Activated CD4-positive, CD25-positive, alpha-beta regulatory T cell (primary cell): ENCODE measurements at places on chromosomes 12 and 14.

GRCh38 chr12:119804011-119804641 lies 73.0 kb downstream of the CIT start:
- DNase-seq: no peak

GRCh38 chr12:43982544-43982943 lies 146.7 kb downstream of the TMEM117 start:
- no peak for DNase-seq

DNA sequence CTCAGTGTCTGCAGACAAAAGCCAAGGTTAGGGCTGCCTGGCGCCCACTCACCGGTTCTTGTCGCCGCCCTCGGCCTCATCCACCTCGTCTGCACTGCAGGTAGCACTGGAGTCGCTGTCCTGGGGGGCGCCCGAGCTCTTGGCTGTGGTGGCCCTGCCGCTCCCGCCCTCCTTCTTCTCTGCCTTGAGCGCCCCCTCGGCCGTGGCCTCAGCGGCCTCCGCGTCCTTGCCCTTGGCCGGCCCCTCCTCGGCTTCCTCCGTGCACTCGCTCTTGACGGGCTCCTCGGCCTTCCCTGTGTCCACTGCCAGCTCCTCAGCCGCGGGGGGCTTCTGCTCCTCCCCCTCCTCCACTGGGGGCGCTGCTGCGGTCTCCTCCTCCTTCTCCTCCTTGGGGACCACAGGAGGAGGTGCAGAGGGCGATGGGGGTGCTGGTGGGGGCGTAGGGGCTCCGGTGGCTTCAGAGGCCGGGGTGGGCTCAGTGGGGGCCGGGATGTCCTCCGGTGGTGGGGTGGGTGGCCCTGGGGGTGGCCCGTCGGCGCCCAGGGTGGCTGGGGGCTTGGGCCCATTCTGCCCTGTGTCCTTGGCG lies 77.2 kb downstream of the RFLNA start:
- no peak for DNase-seq

GRCh38 chr12:54189198-54189539 lies 384 bp upstream of the SMUG1 start:
- no peak for DNase-seq

DNA sequence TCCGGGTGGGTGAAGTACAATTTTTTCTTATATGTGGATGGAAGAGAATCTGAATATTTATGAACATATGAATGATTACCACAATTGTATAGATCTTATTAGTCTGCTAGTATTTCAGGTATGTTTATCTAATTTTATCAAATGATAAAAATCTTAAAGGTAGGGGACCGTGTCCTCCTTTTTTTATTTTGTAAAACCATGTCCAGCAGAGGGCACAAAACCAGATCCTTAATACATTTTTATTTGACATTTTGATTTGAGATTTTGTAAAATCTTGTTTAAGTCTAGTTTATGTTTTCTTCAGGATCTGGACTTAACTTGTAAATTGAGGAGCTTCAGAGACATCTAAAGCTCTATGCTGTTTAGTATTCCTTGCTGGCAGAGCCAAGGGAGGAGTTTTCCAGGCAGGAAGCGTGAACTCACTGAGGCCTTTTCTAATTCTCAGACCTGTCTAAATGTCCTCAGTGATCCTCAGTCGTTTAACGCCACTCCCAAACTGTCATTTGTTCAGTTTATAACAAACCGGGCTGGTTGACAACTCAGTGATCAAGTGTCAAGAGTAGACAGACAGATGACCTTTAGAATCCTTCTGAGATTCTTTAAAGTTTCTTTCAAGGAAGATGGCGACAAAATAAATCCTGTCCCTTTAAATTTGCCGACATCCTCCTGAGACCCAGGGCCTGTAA lies 263.9 kb downstream of the KTN1 start:
- DNase-seq: no peak

DNA sequence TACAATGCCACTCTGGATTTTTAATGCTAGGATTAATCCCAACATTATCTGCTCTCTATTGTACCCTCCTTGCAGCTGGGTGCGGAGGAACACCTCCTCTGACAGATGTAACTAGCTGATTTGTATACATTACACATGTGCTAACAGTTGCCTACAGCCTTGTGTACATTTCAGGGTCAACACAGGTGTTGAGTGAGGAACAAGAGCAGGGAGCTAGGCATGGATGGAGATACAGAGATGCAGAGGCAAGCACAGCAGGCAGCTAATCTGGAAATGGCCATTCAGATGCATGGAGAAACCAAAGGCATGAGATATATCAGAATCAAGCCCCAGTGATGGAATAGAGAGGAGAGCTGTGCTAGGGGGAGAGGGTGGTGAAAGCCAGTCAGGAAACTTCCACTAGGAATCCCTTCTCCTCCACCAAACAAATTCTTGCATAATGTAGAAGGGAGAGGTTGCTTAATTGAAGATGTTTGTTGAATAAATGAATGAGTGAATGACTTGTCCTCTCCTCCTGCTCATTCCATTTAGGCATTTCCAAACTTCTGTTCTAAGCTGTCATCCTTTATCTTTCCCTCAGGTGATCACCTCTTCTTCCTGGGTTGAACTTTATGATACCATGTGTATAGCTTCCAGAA lies 313.2 kb downstream of the ATP23 start:
- no peak for DNase-seq

- DNase-seq: no peak
These were observed 35.7 kb downstream of the DNM1L start for GRCh38 chr12:32714772-32715171.

- no peak for DNase-seq
These were observed 12.9 kb downstream of the ST8SIA1 start for GRCh38 chr12:22321638-22322037.
